Panc1 (cell line): ENCODE measurements at places on chromosomes 12 and 14. TPM values are rescaled to one million over a fixed set of nuclear protein-coding genes. Genes with fewer than 3 reads are reported as not detected.

POTEG gene
- not detected for total RNA-seq

TAS2R19 gene
- 1.1 TPM for total RNA-seq

TRIP11 gene
- total RNA-seq = 37.3 TPM

HNF1A gene
- total RNA-seq = 0.26 TPM

LMNTD1 gene
- 0.13 TPM for total RNA-seq

DAO gene
- not detected for total RNA-seq

LGR5 gene
- total RNA-seq = 1.9 TPM

RFLNA gene
- 5.4 TPM for total RNA-seq

FBXO33 gene
- 6.6 TPM for total RNA-seq

CMA1 gene
- total RNA-seq = not detected

PPFIBP1 gene
- total RNA-seq = 88.6 TPM

KRT74 gene
- total RNA-seq = not detected

KRT82 gene
- total RNA-seq = not detected

ADAM21 gene
- 0.08 TPM for total RNA-seq

ANKRD33 gene
- total RNA-seq = 0.21 TPM

PTPRB gene
- total RNA-seq = 0.33 TPM

AMDHD1 gene
- 0.54 TPM for total RNA-seq

CLEC1B gene
- total RNA-seq = not detected

DIO3 gene
- total RNA-seq = 4.4 TPM

RHEBL1 gene
- total RNA-seq = 4.7 TPM

ANO4 gene
- not detected for total RNA-seq

ESRRB gene
- total RNA-seq = not detected

CLEC14A gene
- 0.10 TPM for total RNA-seq

RDH12 gene
- total RNA-seq = not detected
